Neural crest cell (in vitro differentiated cells): ENCODE measurements at places on chromosomes 4 and X. TPM values are rescaled to one million over a fixed set of nuclear protein-coding genes. Genes with fewer than 3 reads are reported as not detected.

DNA sequence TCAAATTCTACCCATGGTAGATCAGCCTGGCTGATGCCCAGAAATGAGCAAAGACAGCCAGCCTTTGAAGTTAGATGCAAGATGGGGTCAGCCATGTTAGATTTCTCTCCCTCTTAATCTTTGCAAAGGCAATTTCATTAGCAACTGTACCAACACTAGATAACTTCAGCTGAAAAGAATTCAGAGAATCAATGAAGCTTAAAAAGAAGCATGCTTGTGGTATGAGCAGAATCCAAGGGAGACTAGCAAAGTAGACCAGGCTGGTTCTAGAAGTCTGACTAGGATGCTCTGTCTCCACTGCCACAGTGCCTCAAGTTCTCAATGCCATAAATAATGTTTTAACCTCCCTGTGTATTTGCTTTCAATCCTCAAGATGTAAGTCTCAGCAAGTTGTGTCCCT lies 247.3 kb downstream of the SLC7A11 start:
- no peak for DNase-seq

DNA sequence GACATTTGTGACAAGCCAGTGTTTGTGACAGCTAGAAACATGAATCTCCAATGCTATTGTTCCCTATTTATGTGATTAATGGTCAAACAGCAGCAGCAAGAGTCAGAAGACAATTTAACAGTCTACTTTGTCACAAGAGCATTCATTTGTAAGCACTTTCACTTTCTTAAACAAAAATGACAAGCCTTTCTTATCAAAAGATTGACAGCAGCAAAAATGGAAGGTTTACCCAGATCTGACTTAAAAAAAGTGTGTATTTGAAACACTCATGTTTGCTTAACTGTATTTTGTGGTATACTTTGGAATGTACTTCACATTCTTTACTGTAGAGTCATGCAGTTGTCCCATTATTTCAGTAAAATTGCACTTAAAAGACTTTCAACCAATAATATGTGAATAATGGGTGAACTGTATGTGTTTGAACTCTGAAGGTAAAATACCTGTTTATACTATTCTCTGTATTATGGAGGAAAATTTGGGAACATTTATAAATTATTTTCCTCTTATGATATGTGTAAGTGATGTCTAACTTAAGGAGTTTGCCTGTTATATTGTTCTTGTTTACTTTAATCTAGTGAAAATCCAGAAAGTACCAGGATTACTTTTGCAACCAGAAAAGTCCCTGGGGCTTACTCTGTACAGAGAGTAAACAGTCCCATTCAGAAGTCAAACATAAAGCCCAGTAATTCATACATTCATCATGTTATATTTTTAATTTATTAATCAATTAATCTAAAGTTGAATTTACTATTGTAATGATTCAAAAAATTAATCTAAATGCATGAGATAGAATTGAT lies 314.9 kb upstream of the TRAM1L1 start:
- DNase-seq, result no peak

GRCh38 chr4:185671066-185671465 lies 135.8 kb upstream of the PDLIM3 start:
- DNase-seq, result no peak

DNA sequence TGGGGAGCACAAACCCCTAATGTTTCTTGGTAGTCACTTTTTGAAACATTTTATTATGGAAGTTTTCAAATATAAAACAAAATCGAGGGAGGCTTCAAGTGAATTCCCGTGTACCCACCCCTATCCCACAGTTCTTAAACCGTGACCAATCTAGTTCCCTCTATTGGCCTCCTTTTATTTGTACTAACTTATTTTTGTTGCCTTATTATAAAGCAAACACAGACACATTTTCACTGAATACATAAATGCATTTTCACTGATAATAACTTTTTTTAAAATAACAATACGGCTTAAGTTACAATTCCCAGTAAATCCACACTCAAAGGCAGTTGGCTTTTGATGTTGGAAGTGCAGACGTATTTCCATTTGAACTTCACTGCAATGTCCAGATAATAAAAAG lies 9.3 kb downstream of the HMX1 start:
- DNase-seq, result no peak

- no peak for DNase-seq
Observed at GRCh38 chrX:8273451-8273895, 102.4 kb upstream of the VCX2 start.

DNA sequence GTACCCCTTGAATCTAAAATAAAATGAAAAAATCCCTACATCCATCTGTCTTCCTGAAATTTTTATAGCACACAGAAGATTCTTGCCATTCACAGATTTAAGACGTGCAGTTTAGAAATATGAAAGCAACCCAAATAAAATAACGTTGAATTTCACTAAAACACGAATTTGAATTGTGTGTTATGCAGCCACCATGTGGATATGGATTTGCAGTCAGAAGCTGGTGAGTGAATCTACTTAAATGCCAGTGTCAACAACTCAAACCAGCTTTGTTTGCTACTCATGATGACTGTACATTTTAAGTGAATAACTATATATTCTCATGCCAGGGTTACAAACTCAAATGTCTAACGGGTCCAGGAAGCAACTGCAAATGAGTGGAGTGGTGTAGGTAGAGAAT lies 173.0 kb upstream of the HAND2 start:
- DNase-seq, result no peak

DNA sequence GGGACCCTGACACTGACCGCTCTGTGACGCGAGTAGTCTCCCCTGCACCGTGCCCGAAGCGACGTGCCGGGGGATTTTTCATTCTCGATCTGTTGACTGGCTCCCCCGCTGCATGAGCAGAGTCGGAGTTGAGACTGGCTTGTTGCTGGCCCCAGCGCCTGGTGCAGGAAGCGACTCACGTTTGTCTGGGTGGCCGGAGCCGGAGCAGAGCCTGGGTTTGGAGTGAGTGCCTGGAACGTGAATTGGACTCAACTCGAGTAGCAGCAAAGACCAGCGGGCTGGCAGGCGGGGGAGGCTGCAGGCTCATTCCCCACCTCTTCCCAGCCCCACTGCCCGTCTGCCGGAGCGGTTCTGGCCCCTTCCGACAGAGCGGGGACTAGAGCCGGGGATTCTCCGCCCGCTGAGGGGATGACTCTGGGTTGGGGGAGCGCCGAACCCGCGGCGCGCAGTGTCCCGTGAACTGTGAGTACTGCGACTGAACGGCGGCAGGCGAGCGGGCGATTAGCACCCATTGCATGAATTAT lies 554 bp downstream of the PCDH7 start:
- no peak for DNase-seq

- DNase-seq, result no peak
Observed at GRCh38 chrX:153595859-153596857, 2.8 kb downstream of the CCNQ start.

DNA sequence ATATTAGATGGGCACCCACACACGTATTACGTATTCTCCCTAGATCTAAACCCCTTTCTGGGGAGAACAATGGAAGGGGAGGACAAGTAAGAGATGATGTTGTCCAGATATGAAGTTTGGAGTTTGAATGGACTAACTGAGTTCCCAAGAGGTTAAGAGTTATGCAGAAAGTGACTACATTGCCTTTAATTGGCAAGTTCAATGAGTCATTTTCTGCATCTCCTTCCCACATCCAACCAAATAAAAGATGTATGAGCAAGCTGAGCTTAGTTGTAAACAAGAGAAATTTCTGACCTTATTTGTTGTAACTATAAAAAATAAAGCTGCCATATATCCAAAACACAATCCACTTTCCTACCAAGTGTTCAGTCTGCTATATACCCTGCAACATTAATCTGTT lies 50.5 kb downstream of the TIGD2 start:
- no peak for DNase-seq

- no peak for DNase-seq
Observed at GRCh38 chr4:15400981-15401671, 26.7 kb upstream of the C1QTNF7 start.

GRCh38 chrX:70032792-70033191 lies 16.9 kb downstream of the AWAT2 start:
- no peak for DNase-seq

Gene C4orf50
- total RNA-seq, result 0.02 TPM in 2 replicates

Gene PNCK
- total RNA-seq, result 9.4 and 10.2 TPM in 2 replicates

Gene PITX2
- 0.58 and 0.77 TPM in 2 replicates for total RNA-seq

Gene MGARP
- total RNA-seq, result 0.45 and 0.65 TPM in 2 replicates

Gene CD38
- total RNA-seq, result 0.05 and 0.11 TPM in 2 replicates
